Neuronal stem cell (in vitro differentiated cells): ENCODE measurements at places on chromosomes 7 and 10.

GRCh38 chr10:18231480-18231879 is 91.3 kb downstream of the CACNB2 start:
- DNase-seq = no peak

- DNase-seq = no peak
Measured at GRCh38 chr7:74665296-74665938, 7.9 kb downstream of the GTF2I start.

- DNase-seq = no peak
Measured at GRCh38 chr10:10938676-10939075, 79.0 kb upstream of the CELF2 start.

- peak; percentile 38 for DNase-seq
Measured at GRCh38 chr7:131196803-131197202, 130.9 kb upstream of the MKLN1 start.

DNA sequence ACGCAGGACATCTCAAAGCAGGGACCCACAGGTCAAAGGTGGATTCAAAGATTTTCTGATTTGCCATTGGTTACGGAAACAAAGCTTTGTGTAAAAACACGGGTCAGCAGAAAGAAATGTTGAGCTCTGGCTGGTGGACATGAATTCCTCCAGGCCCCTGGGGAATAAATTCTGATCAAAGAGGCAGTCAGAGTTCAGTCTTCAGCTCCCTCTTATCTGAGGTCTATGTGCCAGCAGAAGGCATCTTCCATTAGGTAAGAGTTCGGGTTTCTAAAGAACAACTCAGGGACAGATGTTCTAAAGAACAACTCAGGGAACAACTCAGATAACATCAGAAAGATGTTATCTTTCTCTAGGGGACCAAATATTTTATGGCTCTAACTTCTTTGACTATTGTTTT is 64.9 kb upstream of the PALS2 start:
- DNase-seq = no peak

DNA sequence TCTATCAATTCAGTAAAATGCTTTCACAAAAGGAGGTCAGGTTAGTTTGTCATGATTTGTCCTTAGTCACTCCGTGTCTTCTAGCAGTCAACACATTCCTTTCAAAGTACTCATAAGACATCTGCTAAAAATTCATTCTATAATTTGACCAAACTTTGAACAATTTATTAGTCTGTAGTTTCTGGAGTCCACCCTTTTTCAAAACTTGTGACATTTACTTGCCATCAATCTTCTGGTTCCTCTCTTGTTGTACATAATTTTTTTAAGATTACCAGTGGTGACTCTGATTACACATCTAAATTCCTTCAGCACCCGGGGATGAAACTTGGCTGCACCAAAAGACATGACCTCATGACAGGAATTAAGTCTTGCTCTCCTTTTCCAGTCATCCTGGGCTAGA is 130.1 kb downstream of the NEBL start:
- no peak for DNase-seq

DNA sequence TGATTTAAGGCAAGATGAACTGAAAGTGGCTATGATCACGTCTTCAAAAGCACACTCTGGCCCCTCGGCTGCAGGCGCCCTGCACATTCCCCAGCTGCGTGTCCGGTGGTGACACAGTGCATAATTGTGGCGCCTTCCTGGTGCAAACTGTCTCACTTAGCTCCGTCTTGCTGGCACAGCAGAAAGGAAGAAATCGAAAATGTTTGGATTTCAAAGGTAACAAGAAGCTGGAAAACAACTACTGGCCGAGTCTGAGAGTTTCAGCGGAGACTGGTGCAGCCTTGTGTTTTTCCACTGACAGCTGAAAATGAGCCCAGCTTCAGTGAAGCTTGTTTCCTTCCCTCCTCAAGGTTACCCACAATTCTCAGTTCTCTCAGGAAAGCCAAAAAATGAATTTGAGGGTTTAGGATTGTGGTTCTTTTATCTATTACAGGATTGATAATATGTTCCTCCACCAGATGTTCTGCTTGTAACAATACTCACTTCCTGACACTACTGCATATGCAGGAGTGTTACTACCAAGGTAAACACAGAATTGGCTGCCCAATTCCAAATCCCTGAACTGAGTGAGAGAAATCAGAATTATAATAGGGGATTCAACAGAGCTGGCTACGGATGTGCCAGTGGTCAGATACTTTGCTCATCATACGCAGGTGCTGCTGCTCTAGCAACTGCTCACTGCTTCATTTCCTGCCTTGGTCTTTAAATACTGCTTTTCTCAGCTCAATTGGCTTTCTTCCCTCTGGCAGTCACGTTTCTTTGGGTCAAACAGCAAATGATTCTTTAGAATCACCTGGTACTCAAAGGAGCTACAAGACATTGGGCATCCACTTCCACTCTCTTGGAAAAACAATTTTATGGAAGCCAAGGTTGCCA is 63.7 kb downstream of the TRUB1 start:
- no peak for DNase-seq
